Breast epithelium (tissue), 4 donors: ENCODE measurements at places on chromosomes 16 and 17.

- no peak for DNase-seq
Observed at GRCh38 chr17:43986225-43986981, 18.0 kb upstream of the NAGS start.

DNA sequence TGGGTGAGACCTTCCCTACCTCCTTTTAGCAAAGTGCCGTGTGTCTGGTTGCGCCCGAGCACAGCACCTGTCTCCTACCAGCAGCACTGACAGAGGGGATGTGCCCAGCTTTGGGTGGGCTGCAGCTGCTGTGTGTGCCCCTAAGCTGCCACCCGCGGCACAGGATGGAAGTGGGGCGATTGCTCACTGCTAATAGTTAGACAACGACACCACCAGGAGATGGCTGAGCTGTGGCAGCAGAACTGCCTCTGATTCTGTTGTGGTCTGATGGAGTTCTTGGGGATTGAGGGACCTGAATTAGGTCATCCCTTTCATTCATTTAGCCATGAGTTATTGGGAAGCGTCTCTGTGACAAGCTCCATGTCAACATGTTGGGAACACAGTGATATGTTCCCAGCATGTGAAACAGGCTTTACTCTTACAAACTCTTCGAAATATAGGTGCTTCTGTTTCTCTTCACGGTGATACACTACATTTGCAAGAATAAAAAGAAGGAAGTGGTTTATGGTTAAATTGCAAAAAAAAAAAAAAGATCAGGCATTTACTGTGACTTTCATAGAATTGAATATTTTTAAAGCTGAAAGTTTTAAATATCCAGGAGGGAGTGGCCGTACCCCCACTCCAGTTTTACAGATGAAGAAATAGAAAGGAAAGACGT lies 184.4 kb downstream of the MAF start:
- no peak for DNase-seq

DNA sequence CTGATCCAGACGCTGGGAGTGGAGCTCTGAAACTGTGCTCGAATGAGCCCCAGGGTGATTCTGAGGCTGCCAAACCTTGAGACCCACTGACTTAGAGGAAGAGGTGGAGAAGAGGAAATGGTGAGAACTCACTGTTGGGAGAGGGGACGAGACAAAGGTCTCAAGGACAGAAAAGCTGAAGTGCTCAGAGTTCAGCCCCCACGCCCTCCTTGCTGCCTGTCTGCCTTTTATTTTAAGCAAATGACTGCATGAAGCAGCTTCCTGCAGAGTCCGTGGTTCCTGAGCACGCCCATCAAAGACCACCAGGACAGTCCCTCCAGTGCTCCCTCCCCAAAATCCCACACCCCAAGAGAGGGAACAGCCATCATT lies 20.4 kb downstream of the COTL1 start:
- no peak for DNase-seq

DNA sequence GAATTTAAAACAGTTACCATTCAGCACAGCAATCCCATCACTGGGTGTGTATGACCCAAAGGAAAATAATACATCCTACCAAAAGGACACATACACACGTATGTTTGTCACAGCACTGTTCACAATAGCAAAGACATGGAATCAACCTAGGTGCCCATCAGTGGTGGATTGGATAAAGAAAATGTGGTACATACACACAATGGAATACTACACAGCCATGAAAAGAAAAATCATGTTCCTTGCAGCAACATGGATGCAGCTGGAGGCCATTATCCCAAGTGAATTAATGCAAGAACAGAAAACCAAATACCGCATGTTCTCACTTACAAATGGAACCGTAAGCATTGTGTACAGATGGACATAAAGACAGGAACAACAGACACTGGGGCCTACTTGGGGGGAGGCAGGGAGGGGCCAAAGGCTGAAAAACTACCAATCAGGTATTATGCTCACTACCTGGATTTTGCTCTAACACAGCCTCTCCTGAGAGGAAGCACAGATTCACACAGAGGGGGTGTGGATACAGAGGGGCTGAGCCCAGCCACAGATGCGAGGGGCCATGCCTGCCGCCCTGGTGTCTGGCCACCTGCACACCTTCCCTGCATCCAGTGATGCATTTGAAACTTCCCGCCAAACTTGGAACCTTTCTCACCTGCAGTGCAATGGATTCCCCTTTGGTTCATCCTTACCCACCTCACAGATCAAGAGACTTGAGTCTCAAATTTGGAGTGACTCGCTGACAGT lies 55.9 kb downstream of the USP22 start:
- DNase-seq: no peak

DNA sequence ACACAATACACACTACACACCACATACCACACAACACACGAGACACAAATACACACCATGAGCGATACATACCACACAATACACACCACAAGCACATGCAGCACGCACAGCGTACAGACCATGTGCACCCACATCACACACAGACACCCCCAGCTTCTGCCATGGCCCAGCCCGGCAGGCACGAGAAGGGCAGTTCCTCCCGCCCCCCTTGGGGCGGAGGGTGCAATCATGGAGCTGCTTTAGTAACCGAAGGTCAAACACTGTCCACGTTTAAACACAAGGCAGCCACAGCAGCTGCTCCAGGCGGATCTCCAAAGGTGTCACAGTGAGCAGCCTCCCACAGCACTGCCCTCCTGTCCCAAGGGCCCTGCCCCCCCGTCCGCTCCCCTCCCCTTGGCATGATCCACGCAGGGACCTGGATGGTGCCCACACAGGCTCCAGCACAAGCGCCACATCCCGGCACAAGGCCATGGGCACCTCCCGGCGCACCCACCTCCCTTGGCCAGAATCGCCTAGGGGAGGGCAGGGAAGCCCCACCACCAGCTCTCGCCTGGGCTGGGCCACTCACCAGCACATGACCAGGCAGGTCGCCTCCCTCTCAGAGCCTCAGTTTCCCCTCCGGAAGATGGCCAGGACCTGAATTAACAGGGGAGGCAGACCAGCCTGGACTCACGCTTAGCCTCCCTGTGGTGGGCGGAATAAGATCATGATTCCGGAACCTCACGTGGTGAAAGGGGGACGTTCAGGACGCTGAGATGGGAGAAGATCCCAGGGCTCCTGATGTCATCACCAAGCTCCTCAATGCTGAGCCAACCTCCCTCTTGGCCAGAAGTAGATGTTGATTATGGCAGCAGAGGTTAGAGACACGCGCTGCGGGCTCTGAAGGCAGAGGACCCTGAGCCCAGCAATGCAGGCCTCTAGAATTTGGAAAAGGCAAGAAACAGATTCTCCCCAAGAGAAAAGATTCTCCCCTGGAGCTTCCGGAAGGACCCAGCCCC lies 32.6 kb upstream of the ZNF469 start:
- no peak for DNase-seq

DNA sequence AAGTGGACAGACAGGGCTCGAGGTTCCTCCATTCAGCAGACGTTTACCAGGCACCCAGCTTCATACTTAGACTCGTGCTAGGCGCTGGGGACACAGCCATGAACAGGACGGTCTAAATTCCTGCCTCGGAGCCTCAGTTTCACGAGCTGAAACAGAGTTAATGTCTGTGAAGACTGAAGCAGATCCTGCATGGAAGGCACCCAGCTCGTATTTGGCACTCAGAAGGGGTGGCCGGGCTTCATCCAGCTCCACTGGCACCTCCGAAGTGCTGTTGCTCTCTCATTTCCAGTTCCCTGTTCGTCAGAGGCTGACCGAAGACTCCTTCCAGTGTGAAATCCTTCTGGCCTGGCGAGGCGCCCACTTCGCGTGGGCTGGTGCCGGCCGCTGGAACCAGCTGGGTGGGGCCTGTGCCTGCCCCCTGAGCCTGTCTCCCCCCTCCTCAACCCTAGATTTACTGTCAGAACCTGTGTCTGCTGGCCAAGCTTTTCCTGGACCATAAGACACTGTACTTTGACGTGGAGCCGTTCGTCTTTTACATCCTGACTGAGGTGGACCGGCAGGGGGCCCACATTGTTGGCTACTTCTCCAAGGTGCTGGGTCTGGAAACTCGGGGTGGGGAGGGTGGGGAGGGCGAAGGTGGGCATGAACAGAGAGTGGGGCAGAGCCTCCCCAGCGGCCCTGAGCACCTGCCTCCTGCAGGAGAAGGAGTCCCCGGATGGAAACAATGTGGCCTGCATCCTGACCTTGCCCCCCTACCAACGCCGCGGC lies 5.8 kb downstream of the PRSS8 start:
- DNase-seq: peak; percentile 73

GRCh38 chr16:28213396-28213795 lies 1.6 kb upstream of the XPO6 start:
- DNase-seq: no peak

- DNase-seq: peak; percentile 75
Observed at GRCh38 chr16:30417529-30418349, 10.3 kb downstream of the ZNF771 start.

DNA sequence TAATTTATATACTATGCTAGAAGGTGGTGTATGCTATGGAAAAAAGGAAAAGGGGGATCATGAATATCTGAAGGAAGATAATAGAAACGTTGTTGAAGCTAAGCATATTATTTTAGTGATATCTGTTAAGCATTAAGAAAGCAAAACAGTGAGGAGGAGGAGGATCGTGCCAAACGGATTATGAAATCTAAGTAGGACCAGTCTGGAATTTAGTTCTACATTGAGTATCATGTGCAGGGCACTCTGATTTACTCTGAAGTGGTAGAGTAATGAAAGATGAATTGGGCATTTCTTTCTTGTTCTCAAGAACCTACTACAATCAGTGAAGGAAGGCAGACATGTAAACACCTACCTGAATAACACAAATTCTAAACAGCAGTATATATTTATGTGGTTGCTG lies 195.3 kb downstream of the CYB561 start:
- DNase-seq: no peak

- peak; percentile 69 for DNase-seq
Observed at GRCh38 chr17:75031972-75032719, 14.6 kb downstream of the ATP5PD start.

GRCh38 chr16:11679250-11679649 lies 11.0 kb downstream of the SNN start:
- DNase-seq: no peak

GRCh38 chr16:20918486-20919239 lies 18.1 kb downstream of the LYRM1 start:
- peak; percentile 35 for DNase-seq

DNA sequence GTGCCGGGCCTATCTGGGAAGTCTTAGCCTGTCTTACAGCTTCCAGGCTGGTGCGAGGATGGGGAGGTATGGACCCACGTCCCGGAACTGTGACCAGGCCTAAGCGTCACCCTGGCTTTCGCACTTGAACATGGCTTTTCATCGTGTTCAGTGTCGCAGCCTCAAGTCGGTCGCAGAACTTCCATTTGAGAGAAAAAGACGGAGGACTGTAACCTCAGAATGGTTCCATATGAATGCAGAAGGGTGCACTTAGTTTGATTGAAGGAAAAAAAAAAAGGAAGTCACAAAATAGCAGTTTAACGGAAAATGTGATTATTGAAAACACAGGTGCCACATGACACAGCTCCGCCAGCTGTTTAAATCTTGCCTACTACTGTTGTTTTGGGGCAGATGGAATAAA lies 30.2 kb upstream of the JPT2 start:
- no peak for DNase-seq

DNA sequence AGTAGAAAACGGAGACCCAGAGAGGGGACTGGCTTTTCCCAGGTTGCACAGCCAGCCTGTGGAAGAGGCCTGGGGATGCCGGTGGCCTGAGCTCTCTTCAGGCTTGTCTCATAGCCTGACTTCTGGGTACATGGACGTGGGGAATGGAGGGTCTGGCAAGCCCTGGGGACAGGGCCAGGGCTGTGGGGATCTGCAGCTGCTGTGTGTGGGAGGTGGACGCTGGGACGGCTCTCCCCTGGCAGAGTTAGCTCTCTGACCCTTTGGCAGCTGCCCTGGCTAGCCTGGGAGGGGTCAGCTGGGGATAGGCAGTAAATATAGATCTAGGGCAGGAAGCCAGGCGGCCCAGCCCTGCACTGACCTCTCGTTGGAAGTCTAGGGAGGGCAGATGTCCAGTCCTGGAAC lies 20.5 kb downstream of the SLC4A1 start:
- no peak for DNase-seq

DNA sequence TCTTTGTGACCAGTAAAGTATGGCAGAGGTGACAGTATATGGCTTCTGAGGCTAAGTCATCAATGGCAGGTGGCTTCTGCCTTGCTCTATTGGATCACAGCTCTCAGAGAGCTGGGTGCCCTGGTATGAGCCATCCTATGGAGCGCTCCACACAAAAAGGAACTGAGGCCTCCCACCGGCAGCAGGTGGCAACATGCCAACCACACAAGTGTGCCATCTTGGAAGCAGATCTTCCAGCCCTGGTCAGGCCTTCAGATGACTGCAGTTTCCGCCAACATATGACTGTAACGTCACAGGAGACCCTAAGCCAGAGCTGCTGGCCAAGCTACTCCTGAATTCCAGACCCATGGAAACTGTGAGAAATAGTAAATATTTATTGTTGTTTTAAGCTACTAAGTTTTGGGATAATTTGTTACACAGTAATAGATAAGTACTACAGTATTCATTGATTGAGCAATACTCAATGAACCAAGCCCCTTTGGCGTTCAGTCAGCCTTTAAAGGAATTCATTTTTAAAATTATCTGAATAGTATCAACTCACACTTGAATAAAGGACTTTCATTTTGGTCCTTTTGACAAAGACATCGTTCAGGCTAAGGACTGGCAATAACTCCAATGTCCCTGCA lies 69.4 kb upstream of the LHX1 start:
- no peak for DNase-seq

- DNase-seq: no peak
Observed at GRCh38 chr16:58940609-58941008, 206.5 kb upstream of the GOT2 start.

DNA sequence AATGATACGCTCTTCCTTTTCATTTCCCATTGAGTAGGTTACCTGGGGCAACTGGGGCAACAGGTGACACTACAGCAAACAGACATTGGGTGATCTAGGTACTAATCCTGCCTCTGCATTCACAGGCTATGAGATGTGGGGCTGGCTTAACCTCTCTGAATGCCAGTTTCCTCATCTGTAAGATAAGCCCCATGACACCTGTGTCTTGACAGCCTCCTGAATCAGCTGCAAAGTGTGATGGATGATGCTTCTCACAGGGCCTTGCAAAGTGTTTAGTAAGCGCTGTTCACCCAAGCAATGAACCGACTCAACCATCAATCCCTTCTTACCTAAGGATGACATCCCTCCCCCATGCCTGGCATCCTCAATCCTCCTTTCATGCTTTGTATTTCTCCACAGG lies 322.8 kb downstream of the XYLT1 start:
- no peak for DNase-seq

GRCh38 chr16:17861981-17862479 lies 391.3 kb upstream of the XYLT1 start:
- DNase-seq: no peak

DNA sequence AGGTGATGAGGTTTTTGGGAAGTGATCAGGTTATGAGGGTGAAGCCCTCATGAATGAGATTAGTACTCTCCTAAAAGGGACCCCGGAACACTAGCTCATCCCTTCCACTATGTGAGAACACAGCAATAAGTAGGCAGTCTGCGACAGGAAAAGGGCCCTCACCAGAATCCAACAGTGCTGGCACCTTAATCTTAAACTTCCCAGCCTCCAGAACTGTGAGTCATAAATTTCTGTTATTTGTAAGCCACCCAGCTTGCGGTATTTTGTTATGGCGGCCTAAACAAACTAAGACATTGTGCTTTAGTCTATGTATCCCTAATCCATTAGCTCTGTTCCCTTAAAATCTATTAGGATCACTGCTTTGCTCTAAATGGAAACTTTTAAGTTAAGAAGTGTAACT lies 8.5 kb downstream of the SLFN12 start:
- DNase-seq: no peak

- no peak for DNase-seq
Observed at GRCh38 chr16:89697161-89697615, 4.3 kb downstream of the SPATA2L start.
